Naive thymus-derived CD8-positive, alpha-beta T cell (primary cell): ENCODE measurements at places on chromosomes 7 and 10.

DNA sequence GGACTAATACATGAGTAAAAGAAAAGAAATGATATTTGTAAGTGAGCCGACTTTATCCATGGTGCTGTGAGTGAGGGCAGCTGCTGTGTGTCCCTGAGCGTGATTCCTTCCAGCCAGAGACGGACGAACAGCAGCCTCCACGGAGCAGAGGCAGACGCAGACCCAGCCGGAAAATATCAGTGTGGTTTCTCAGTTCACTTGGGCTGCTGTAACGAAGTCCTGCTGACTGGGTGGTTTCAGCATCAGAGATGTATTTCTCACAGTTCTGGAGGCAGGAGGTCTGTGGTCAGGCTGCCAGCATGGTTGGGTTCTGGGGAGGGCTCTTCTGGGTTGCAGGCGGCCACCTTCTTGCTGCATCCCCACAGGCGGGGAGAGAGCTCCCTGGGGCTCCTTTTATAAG, 375.6 kb downstream of the GLRX3 start:
- no peak for DNase-seq

DNA sequence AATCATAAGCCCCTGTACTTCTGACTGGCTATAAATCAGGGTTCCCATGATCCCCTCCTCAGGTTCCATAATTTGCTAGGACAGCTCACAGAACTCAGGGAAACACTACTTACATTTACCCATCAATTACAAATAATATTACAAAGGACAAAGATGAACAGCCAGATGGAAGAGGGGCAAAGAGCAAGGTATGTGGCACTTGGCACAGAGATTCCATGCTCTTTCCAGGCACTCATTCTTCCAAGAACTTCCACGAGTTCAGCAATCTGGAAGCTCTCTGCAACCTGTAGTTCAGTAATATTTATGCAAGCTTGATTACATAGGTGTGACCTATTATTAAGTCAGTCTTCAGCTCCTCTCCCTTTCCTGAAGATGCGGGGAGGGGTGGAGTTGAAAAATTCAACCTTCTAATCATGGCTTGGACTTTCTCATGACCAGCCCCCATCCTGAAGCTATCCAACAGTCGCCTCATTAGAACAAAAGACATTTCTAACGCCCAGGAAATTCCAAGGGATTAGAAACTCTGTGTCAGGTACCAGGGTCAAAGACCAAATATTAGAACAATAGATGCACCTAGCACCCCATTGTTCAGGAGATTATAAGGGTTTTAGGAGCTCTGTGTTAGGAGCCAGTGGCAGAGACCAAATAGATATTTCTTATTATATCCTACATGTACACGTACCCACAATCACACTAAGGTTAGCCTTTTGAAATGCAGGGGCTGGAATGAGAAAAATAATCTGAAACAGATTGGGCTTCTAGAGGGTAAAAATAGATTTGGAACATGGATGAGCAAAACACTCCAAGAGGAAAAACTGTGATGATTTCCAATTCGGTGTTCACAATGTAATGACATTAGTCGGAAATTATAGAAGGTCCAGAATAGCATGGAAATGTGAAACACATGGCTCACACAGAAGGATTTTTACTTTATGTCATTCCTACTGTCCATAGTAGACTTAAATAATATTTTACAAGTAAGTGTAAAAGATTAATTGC, 7.0 kb downstream of the ANKMY2 start:
- DNase-seq = no peak

- no peak for DNase-seq
Measured at GRCh38 chr7:111765751-111766643, 203.7 kb upstream of the IMMP2L start.

DNA sequence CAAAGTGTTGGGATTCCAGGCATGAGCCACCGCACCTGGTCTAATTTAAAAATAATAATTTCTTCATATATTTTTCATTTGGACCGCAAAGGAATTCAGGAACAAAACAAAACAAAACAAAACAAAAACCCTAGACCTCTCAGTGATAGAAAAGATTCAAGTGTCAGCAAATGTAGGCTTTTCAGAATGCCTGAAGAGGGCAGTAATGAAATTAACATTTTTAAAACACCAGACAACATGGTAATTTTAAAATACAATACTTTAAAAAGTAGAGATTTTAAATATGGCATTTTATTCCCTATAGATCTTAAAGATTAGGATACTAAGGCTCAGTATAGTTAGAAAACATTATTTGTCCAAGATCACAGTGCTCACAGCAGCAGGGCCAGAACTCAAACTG, 36.6 kb downstream of the DNMBP start:
- DNase-seq = no peak

GRCh38 chr7:95095259-95095965, 188.0 kb downstream of the PPP1R9A start:
- DNase-seq = no peak

GRCh38 chr7:98191668-98192431, 19.4 kb upstream of the BHLHA15 start:
- no peak for DNase-seq

GRCh38 chr10:23065181-23065948, 30.0 kb upstream of the MSRB2 start:
- no peak for DNase-seq

DNA sequence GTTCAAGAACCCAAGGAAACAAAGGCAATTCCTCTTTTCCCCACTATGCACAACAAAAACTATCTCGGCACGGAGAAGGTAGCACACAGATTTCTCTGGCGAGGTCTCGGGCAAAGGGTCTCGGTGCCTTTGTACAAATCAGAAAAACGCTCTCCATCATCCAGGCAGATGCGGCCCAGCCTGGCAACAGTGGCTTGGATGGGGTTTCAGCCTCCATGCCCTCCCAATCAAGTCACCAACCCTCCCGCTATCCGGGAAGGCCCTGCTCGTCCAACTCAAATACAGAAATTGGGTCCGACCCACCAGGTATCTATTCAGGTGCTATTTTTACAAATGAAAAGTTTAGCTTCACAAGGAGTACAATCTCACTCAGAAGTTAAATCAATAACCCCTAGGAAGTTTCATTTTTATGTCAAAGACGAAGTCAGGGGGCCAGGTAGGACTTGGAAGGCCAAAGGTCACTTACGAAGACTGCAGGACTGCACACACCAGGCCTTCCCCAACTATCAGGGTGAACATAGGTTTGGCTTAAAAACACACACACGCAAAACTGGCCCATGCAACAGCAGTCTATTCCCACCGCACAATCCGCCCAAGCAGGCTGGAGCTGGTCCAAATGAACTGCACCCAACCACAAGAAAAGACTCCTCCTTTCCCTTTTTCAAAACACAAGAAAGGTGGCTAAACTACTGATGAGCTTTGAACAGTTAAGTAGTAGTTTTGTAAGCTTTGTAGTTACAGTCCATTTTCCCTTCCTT, 43.0 kb downstream of the GNA12 start:
- DNase-seq = no peak

DNA sequence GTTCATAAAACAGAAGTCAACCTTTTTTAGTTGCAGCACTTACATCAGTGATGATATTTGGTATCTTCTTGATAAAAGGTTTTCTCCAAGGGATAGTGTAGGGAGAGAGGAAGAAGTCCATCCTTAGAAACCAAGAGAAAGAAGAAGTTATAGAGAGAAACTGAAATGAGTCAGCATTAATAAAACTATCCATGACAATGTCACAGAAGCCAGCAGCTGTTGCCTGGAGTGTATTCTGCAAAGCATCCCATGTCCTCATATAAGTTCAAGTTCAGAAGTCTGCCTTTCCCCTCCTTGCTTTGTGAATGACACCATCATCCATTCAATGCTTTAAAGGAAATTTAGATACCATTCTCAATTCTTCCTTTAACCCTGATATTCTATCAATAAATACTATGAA, 14.4 kb upstream of the COL1A2 start:
- no peak for DNase-seq
